Activated CD4-positive, alpha-beta T cell treated with anti-CD3 and anti-CD28 coated beads, Interleukin-2, Interleukin-4, amounts not matched to agents 100 ng/mL and 50 ng/mL, durations not matched to agents 16 hours and 8 hours (primary cell): ENCODE measurements at places on chromosomes 6 and 20.
A peak's percentile ranks its signal among the peaks of the same experiment; 100 is the strongest.

DNA sequence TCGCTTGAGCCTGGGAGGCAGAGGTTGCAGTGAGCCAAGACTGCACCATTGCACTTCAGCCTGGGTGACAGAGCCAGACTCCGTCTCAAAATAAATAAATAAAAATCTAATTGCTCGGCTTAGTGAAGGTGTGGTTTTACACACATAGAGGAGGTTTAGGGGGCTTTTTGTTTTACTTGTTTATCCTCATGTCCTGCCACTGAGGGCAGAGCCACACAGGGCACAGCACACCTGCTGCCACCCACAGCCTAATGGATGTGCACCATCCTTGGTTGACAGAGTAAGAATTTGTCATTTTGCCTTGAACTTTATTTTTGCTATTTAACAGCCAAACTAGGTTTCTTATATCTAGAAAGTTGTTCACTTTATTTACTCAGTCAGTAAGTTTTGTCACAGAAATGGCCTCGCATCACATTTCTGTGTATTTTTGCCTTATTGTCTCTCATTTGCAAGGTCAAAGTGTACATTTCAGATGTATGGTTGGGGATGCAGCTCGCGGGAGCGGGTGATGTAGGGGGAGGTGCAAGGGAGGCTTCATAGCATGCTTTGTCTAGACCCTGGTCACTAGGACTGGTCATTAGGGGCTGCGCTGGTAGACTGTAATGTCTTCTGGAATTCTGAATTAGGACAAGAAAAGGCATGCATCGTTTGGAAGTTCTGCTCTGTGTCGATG, 67.8 kb upstream of the NAA20 start:
- no peak for DNase-seq

- no peak for DNase-seq
Measured at GRCh38 chr6:6002005-6002847, 4.5 kb downstream of the NRN1 start.

DNA sequence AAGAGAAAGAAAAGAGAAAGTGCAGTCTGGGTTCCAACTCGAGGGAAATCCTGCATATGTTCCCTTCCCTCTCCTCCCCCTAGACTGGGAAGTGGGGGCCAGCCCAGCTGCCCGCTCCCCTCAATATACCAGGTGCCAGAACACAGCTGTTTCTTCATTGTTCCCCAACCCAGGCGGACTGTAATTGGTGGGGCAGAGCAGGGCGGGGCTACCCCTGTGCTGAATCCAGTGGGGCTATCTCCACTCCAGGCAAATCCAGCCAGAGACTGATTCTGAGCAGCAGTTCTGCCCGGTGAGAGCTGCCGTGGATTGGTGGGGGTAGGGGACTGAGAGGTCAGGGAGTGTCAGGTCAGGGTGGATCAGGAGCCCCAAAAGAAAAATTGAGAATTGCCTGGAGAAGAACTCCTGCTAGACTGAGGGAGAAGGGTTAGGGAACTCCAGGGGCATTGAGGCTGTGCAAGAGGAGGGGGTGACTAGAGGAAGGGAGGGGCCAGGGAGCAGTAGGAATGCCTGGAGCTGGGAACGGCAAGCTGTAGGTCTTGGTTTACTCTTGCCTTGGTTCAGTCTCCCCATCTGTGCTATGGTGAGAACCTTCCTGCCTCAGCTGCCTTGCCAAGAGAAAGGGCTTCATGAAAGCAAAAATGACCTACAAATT, at the start of gene MYMX:
MYMX (plus strand) TSS at position 250 of the 655 bp plus-strand sequence. CDS start 546 bp downstream, outside the sequence.
- DNase-seq, result no peak

GRCh38 chr20:45347936-45348778, at the start of gene SDC4:
SDC4 (minus strand) TSS chr20:45348424; CDS start chr20:45348384, 40 bp downstream.
- peak; percentile 62 for DNase-seq
